ENCODE measurements at places on chromosomes 5 and 9.

DNA sequence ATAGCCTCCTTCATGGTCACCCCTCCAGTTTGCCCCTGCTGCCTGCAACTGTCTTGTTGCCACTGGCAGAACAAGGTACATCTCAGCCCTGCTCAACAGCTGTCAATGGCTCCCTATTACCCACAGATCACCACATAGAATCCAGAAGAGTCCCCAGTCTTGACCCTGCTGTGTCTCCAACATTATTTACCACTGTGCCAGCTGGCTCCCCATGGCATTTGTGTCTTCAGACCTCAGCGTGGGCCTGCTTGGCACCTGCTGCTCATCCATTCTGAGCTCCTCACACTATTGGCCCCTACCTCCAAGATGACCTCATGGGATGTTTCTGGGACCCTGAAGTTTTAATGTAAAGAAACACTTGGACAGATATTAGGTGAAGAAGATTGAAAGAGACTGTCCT, 201.9 kb downstream of the HSPA4 start:
- no peak for DNase-seq

GRCh38 chr9:89601306-89601705, 3.5 kb upstream of the GADD45G start:
- no peak for DNase-seq

- no peak for DNase-seq
These were observed 282.3 kb downstream of the TMEM167A start for GRCh38 chr5:82794876-82795275.

DNA sequence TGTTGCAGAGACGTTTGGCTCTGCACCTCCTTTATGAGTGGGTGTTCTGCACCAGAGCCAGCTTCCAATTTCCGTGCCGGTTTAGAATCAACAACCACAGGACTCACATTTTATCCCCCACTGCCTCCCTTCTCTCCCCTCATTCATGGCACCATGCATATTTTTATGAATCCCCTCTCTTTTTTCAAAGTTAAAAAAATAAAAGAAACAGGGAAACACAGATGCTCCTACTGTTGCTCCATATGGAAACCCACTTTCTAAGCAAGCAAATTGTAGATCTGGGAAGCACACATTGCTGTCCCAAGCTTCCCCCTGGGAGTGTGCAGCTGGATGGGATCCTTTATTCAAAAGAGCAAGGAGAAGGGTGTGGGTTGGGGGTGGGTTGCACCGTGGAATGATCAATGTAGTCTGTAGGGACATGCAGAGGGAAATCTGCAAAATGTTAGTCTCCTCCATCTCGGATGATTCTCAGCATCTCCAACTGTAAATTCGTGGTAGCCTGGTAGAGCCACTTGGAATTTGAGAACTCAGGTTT, 410.0 kb upstream of the ADAMTSL1 start:
- no peak for DNase-seq

DNA sequence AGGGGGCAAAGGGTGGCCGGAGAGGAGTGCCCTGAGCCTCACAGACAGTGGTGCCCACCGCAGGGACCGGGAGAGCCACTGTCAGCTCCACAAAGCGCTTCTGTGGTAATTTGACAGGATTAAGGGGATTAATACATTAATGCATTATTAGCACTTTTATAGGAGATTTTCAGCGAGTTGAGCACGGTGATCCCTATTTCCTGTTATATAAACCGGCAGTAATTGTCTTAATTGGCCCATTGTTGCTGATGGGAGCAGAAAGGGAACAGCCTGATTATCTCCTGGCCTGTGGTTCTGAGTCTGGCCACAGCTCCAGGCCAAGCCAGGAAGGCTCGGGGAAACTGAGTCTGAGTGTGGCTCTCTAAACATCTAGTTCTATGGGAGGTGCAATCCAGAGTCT, 423.6 kb downstream of the CDK5RAP2 start:
- no peak for DNase-seq

- DNase-seq, result no peak
These were observed 55.4 kb downstream of the GOLM1 start for GRCh38 chr9:86043999-86044398.

- DNase-seq, result no peak
These were observed 362.7 kb downstream of the CSNK1G3 start for GRCh38 chr5:123874600-123875201.

GRCh38 chr5:145072889-145073288, 762.3 kb downstream of the PRELID2 start:
- no peak for DNase-seq
